ENCODE measurements at places on chromosomes 6 and 20.

DNA sequence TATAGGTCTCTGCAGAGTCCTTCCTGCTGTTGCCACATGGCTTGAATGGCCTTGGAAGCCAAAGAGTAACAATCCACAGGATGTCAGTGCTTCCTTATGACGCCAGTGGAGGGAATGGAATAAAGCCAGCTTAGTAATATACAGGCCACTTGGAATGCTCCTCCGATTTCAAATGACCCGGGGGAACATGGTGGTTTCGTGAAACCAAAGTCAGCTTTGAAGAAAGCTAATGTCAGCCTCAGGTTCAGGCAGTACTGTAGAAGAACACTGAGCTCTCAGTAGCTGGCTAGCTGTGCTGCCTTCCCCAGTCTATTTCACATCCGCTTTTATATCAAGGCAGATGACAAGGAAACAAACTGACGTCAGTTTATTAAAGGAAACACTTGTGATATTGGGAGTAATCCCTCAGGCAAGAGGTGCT lies 189.1 kb downstream of the DTNBP1 start:
- DNase-seq = no peak

DNA sequence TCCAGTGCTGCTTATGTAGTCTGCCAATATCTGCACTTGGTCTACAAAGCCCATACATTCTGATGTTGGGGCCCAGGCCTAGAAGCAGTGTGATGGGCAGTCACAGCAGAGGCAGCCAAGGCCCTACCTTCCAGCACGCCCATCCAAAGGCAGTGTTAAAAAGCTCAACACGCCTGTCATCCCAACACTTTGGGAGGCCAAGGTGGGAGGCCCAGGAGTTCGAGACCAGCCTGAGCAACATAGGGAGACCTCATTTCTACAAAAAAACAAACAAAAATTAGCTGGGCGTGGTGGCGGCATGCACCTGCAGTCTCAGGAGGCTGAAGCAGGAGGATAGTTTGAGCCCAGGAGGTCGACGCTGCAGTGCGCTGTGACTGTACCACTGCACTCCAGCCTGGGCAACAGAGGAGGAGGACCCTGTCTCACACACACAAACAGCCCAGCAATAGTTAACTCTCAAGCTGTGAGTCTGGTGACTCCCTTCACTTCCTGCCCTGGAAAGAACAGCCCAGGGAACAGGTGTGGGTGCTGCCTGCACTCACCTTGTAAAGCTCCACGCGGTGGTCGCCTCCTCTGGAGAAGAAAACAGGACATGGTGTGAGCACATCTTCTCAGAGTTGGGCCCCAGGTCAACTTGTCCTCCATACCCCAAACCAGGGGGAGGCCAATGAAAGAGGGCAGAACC lies 68.8 kb downstream of the PYGB start:
- no peak for DNase-seq

DNA sequence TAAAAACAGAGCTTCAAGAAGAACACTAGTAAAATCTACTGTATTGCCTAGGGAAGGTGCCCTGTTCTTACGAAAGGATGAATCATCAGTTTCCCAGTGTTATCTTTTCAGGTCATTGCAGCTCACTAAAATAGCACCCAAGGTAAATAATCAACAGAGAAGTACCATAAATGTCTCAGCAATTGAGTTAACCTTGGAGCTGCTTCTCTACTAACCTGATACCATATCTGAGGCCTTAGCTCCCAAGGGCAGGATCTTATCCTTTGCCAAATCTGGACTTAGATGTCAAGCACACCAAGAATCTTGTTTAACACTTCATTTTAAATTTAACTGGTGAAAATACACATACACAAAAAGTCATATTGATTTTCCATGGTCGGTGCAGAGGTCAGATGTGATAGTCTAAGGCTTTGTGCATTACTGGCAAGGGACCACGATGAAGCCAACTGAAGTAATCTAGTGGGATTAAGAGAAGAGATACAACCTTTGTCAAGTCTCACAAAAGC lies 81.5 kb downstream of the EDN1 start:
- DNase-seq = no peak

DNA sequence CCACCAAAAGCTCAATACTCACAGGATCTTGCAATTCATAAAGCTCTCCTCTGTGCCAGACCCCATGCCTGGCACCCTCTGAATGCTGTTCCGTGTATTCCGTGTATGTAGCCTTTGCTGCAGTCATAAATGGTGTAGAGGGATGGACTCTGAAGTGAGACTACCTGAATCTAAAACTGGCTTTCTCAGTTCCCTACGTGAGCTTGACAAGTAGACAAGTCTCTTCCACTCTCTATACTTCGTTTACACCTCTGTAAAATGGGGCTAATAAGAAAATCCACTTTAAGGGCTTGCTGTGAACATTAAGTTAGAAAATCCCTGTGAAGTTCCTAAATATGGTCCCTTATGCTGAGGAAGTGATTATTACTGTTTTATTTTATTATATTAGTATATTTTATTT lies 31.5 kb downstream of the PPP1R16B start:
- DNase-seq = no peak

DNA sequence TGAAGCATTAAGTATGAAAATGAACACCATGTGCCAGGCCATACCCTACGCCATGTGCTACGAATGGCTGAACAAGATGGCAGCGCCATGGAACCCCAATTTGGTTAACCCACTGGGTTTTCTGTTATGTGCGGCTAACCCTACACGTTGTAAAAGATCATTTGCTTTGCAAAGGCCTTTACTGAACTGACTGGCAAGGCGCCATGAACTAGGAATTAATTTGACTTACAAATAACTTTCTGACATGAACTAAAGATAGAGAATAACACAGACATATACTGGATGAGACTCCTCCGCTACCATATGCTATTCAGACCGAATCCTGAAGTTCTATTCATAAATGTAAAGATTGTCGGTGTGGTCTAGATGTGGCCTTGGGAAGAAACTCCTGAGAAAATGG lies 3.9 kb downstream of the CNKSR3 start:
- DNase-seq = no peak

DNA sequence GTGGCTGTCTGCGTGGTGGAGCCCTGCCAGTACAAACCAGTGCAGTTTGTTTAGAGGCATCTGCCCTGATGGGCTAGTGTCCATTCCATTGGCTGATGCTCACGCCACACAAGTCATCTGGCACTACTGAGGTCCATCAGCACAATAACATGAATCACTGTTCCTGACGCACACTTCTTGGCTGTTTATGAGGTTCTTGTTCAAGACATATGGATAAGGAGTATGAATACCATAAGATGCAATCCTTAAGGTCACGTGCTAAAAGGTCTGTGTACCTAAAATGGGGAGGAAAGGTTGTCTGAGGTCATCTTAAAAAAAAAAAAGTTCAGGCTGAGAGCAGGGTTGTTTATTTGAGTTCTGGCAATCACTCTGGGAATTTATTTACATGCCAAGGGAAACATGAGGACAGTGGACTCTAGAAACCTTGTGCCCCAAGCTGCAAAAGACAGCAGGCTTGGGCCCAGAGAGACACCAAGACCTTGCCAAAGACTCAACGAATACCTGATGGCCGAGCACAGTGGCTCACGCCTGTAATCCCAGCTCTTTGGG lies 54.1 kb upstream of the SHLD1 start:
- DNase-seq = no peak
